MG63 (cell line): ENCODE measurements at places on chromosomes 6 and 20.
A peak's percentile ranks its signal among the peaks of the same experiment; 100 is the strongest.

- DNase-seq: peak; percentile 92
Observed at GRCh38 chr20:45344168-45344860, 3.9 kb downstream of the SDC4 start.

DNA sequence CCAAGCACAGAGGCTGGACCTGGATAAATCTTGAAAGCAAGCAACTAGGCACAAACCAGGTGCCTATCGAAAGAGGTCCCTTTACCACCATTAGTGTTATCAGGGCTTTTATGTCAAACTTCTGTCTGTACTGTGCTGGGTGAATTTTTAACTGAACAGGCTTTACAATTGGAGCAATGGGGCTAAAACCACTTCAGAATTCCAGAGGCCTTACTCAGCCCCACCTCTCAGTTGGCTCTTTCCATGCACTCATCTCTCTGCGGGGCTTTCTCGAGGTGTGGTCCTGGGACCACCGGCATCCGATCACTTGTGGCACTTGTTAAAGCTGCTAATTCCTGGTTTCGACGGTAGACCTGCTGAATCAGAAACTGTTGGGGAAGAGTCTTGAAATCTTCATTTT is 232.5 kb downstream of the SOX4 start:
- no peak for DNase-seq

DNA sequence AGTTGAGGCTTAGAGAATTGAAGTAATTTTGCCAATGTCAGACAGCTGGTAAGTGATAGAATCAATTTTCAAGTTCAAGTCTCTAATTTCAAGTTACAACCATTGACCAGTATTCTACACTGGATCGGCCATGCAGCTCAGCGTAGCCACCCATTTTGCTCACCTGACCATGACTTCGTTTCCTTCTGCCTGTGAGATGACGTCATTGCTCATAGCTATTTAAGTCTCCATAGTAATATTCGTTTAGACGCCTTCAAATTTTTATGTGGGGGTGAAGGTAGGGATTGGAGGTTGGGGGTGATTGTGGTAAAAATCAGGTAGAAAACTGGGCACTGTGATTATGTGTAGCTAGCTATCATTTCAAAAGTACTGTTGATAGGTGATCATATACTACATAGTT is 5.6 kb upstream of the HTR1B start:
- no peak for DNase-seq

DNA sequence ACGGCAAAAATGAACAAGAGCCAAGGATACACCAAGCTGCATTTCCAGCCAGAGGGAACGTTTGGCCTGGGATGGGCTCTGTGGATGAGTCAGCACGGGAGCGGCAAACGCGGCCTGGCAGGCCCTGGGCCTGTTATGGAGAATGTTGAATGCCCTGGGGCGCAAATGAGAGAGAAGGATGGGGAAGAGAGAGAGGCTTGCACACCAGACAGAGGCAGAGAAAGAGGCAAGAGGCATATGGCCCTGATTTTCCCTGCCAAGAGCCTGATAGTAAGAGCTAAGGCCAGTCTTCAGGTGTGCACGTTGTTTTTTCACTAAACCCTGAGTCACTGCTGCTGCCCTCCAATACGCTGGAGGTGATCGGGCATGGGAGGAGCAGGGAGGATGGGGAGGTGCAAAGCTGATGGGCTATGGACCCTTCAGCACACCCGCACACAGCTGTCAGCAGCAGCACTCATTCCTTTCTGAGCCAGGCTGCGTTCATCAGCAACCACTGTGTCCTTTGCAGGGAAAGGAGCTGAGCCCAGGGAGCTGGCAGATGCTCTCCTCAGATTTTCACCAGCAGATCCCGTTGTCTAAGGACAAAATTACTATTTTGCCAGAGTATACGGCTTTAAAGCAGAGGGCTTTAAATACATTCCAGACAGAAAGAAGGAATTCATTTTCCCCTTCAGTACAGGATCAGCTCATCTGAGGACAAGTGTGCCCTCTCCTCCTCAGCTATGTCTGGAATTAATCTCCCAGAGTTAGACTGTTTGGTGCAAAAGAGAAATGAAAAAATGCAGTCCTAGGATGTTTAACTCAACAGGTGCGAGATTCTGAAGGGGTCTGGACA is 61.7 kb upstream of the SLC22A23 start:
- peak; percentile 87 for DNase-seq

DNA sequence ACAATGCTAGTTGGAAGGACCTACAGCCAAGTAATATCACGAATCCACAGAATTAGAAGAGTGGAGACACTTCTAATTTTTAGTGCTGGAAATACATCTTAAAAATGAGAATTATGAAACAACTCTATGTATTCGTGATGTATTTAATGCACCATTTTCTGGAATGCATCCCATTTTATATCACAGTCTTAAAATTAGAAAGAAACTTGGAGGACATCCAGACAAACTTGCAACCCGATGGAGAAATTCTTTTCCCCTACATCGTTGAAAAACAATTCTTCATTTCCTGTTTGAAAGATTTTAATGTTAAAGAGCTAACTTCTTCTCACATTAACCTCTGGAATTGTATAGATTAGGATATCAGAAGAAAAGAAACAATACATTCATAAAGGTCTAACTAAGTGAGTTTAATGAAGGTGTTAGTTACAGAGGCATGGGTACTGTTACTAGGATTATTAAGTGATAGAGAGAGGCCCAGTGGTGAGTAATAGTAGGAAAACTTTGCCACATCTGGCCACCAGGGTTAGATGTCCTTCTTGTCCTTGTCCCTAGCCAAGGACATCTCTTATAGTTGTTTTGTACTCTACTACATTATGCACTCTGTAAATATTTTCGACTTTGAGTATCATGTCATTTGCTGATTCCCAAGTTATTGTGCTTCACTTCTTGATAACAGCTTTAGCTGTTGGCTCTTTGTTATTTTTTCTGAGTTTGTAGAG is 502.4 kb upstream of the PTCHD4 start:
- DNase-seq: no peak

DNA sequence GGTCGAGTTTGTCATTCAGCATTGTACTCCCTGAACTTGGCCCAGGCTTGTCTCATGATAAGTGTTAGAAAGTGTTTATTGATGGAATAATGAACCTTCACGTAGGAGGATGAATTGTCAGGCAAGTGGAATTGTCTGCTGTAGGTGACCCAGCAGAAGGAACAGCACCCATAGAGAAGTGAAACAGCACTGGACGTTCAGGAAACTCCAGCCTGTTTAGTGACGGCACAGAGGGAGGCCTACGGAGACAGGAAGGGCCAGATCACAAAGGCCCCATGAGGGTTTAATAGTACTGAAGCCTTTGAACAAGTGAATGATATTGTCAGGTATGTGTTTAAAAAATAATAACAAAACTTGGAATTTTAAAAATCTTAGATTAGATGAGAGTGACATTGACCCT is 2.9 kb downstream of the STX11 start:
- no peak for DNase-seq

GRCh38 chr6:34447386-34447785 is 18.5 kb upstream of the PACSIN1 start:
- no peak for DNase-seq

DNA sequence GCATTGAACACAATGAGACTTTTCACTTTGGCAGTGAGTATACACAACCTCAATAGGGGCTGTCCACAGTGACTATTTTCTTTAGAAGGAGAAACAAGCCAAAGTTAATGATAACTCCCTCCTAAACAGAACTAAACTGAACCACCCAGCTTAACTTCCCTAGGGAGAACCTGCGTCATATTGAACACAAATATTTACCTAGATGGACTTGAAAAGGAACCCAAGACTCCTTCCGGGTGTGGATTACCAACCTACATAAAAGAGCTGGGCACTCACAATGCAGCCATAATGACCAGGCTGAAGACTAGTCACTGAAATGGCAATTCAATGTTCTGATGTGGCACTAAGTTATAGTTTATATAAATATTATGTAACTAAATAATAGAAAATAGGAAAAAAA is 160.6 kb downstream of the IBTK start:
- DNase-seq: no peak
